Stimulated activated CD8-positive, alpha-beta memory T cell treated with anti-CD3 and anti-CD28 coated beads, Interleukin-15, amount 100 ng/mL, for 4 hours (primary cell): ENCODE measurements at places on chromosomes 1 and 21.

- DNase-seq, result no peak
Measured at GRCh38 chr1:56295949-56296929, 283.1 kb downstream of the PLPP3 start.

DNA sequence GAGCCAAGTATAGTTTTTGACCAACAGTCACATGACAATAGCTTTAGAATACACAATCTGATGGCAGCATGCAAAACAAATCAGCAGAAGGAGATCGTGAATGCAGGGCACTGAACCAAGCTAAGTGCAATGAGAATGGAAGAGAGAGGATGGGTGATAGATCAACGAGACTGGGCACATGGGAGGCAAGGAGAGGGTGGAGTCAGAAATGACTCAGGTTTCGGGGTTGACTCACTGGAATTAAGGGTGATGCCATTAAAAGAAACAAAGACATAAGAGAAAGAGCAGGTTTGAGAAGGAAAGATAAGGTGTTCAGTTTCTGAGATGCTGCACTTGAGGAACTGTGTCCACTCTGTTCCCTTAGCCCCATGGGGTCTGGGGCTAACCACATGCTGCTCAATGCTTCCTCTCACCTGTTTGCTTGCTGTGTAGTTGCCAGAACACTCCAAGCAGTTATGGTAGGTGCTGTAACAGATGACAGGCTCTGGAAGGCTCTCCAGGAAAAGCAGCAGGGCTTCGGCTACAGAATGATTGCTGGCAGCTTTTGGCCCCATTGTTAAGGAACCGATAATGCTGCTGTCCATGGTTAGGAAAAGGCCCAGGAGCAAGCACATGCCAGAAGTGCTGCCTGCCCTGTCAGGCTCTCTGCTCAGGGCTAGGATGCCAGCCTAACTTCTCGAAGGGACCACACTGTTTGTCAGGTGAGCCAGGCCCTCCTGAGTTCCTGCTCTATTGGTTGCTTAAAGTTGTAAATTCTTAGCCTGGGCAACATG lies 6.1 kb upstream of the MTF1 start:
- DNase-seq, result no peak

DNA sequence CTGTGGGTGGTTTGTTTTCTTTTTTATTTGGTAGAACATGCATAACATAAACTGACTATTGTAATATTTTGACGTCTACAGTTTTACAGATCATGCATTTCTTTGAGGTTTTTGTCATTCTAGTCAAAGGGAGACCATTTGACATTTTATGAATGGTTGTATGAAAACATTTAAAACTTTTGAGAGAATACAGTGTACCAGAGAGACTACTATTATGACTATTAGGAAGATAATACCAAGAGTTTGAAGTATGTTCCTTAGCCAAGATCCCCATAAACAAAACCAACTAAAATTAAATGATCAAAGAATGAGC lies 37.3 kb upstream of the RHOU start:
- no peak for DNase-seq

- DNase-seq, result no peak
Measured at GRCh38 chr1:36643371-36644270, 160.9 kb upstream of the CSF3R start.

- no peak for DNase-seq
Measured at GRCh38 chr1:160050619-160051018, 18.8 kb upstream of the PIGM start.

DNA sequence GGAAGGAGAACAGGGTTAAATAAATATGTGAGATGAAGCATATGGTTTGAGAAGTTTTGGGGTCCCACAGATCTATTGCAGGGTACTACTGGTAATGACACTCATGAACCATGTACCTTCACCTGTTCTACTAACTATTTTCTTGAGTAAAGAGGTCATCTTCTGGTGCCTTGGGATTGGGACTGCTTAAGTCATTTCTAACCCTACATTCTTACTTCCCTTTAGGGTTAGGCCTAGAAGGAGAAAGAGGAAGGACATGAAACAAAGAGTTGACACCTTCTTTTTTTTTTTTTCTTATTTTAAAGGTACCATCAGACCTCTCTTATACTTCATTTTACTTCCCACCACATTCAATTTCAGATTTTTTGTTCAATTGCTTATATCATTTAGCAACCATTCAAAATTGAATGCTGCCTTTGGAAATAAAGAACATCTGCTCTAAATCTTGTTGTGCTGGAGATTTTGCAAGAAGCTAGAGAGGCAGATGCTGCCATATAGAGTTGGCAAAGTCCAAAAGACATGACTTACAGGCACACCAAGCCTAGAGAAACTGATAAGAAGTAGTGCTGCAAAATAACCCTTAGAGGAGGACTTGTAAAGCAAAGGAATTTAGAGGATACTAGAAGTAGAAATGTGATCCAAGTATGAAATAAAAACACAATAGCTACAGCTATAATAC lies 374.4 kb upstream of the ST6GALNAC5 start:
- DNase-seq, result no peak

DNA sequence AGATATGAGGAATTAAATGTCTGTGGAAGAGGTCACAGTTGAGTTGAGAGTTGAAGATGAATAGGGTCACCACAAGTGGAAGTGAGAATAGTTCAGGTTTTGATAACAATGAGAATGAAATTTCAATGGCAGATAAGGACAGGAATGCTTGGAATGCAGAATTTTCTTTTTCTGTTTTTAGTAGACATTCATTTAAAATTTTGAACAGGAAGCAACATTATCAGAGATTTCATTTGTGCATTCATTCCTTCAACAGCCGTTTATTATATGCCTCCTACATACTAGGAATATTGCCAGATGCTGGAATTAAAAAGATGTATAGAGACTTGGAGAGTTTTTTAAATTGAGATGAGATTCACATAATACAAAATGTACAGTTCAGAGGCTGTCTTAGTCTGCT lies 126.8 kb downstream of the ITSN1 start:
- no peak for DNase-seq

GRCh38 chr1:235931171-235931738 lies 64.5 kb upstream of the LYST start:
- no peak for DNase-seq

- DNase-seq, result no peak
Measured at GRCh38 chr1:149915429-149916192, 2.0 kb downstream of the SV2A start.
